Psoas muscle (tissue), 8 donors: ENCODE measurements at places on chromosomes 1 and 21. TPM values are rescaled to one million over a fixed set of nuclear protein-coding genes. Genes with fewer than 3 reads are reported as not detected.

Gene SPATA21
- polyA plus RNA-seq, result 0.44 TPM

Gene CRP
- polyA plus RNA-seq, result not detected

Gene TNFRSF9
- polyA plus RNA-seq, result 0.01 TPM

Gene CCDC30
- 0.92 TPM for polyA plus RNA-seq

Gene KRTAP10-12
- not detected for polyA plus RNA-seq

DNA sequence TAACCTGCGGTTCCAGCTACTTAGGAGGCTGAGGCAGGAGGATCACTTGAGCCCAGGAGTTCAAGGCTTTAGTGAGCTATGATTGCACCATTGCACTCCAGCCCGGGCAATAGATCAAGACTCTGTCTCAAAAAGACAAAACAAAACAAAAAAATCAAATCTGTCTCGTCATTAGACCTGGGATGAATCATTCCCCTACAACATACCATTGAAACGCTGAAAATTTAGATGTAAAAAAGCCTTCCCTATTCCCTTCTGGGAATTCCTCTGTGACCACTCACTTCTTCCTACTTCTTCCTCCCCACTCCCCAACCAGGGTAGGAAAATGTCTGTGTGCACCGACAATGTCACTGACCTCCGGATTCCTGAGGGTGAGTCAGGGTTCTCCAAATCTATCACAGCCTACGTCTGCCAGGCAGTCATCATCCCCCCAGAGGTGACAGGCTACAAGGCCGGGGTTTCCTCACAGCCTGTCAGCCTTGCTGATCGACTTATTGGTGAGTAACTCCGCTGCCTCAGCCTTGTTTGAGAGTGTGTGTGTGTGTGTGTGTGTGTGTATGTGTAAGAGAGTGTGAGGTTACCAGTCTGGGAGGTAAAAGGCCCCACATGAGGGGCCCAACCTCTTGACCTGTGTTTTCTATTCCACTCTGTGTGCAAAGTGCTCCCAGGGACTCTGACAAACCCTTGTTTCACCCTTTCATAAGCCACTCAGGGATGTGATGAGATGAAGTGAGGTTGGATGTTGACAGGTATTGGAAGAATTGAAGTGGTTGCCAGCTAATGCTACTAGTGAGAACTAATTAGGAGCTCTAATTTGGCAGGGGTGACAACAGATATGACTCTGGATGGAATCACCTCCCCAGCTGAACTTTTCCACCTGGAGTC, 16.3 kb upstream of the SARS1 start:
- DNase-seq, result peak; percentile 41

- no peak for DNase-seq
These were observed 120.4 kb upstream of the IRF2BP2 start for GRCh38 chr1:234730475-234730769.

GRCh38 chr1:15344800-15345704, 64.6 kb upstream of the EFHD2 start:
- DNase-seq, result no peak

- DNase-seq, result no peak
These were observed 52.7 kb downstream of the TGFB2 start for GRCh38 chr1:218397752-218398339.
